Activated CD4-positive, alpha-beta T cell treated with anti-CD3 and anti-CD28 coated beads for 4 hours (primary cell): ENCODE measurements at places on chromosomes 1 and 21.

DNA sequence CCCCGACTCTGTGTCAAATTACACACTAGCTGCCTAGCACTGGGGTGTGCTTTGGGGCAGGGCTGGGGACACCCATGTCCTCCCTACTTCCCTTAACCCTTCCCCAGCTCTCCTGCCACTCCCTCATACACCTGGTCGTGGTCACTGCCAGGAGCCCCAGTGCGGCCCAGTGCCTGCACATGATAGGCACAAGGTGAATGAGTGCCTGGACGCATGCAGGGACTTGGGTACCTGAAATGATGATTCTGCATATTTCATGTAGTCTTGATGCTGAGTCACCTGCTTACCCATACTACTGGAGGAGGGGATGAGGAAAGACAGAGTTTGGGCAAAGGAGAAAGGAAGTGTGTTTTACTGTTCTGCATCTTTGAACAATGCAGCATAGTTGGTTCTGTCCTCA lies 1.5 kb upstream of the VANGL2 start:
- no peak for DNase-seq

- DNase-seq = no peak
These were observed 133.2 kb downstream of the ADSS2 start for GRCh38 chr1:244318512-244318911.

GRCh38 chr1:102732927-102733326 lies 375.4 kb downstream of the COL11A1 start:
- DNase-seq = no peak

GRCh38 chr1:32341971-32342370 lies 5.9 kb upstream of the MARCKSL1 start:
- DNase-seq = no peak

- peak; percentile 34 for DNase-seq
These were observed 70.1 kb upstream of the CASZ1 start for GRCh38 chr1:10866321-10867093.

DNA sequence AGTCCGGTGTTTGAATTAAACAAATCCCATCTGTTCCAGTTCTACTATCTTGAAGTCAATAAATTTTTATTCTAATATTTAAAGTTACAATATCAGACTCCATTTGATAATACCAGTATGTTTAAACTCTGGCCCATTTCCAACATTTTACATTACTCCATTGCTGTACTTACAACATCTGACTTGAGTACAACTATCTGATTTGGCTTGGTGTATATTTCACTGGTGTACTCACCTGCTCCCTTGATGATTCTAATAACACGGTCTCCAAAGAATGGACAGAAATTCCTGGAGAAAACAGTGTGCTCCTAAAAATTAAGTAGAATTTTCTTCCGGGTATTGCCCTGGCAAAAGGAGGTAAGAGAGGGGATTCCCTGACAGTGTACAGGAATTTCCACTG lies 680.5 kb upstream of the ADAMTS5 start:
- no peak for DNase-seq

DNA sequence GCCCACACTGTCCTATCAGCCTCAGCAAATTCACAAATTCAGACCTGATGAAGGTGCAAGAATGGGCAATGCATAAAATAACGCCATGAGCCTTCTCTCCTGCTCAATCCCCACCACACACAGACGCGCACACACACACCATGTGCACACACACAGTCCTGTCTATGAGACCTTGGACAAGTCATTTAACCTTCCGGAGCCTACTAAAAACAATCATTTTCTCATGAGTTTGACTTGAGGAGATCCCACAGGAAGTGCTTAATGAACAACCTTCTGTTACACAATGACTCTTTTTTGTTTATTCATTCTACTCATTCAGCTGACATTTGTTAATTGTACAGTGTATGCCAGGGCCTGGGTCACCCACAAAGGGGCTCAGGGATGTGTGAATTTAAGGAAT lies 125.4 kb downstream of the EDEM3 start:
- DNase-seq = no peak

DNA sequence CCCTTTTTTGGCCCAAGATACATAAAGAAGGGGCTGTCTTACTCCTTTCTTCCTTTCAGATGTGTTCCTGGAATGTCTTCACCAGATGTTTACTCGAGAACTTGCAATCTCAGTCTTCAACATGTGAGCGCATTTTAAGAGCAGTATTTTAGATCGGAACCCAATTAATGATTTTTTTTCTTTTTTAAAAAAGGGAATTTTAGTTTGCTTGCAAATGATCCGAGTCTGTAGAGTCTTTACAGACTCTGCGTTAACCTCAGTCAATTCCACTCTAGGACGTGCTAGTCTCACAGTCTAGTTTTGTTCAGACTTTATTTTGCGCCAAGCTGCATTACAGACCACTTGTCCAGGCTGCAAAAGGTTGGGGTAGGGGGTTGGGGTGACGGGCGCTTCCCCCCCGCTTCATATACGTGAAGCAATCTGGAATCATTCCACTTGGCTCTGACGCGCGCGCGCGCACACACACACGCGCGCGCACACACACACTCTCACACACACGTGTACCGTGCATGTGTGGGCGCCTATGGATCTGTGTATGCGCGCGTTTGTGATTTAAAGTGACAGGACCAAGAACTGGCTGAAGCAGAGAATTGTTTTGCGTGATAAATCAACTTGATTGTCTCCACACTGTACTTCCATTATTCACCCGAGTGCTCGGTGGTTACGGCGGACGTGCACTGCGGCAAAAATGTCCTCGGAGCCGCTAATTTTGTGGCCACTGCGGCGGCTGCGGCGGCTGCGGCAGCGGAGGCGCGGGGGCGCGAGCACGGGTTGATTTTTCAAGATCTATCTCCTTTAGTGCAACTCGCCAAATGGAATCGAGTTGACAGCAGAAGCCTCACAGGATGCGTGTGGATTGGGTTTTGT lies 25.6 kb upstream of the NFIA start:
- no peak for DNase-seq

DNA sequence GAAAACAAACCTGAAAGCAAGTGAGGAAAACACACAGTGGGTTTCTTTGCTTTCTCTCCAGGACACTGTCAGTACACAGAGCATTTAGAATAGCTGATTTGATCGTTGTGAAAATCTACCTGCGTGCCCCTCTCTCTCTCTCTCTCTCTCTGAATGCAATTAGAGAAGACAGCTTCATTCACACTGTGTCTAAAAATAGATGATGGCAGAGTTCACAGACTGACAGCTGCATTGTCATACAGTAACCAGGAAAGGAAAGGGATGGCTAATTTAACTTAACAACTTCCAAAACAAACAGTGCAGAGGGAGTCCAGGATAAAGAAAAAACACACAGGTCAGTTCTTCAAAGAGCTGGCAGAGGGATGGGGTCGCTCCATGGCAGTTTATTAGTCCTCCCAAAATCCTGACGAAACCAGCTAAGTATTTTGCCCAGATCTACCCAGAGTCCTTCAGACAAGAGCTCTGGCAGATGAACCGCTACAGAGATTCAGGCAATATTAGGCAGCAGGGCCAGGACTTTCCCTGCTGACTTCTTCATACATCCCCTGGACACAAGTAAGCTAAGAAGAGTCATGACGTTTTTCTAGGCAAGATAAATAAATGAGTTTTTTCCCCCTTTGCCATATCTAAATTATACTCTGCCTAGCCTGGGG lies 58.9 kb downstream of the WLS start:
- DNase-seq = no peak

DNA sequence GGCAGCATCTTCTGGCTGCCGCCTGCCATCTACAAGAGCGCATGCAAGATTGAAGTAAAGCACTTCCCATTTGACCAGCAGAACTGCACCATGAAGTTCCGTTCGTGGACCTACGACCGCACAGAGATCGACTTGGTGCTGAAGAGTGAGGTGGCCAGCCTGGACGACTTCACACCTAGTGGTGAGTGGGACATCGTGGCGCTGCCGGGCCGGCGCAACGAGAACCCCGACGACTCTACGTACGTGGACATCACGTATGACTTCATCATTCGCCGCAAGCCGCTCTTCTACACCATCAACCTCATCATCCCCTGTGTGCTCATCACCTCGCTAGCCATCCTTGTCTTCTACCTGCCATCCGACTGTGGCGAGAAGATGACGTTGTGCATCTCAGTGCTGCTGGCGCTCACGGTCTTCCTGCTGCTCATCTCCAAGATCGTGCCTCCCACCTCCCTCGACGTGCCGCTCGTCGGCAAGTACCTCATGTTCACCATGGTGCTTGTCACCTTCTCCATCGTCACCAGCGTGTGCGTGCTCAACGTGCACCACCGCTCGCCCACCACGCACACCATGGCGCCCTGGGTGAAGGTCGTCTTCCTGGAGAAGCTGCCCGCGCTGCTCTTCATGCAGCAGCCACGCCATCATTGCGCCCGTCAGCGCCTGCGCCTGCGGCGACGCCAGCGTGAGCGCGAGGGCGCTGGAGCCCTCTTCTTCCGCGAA lies 3.8 kb downstream of the CHRNB2 start:
- no peak for DNase-seq

GRCh38 chr1:117607471-117607870 lies 1.6 kb downstream of the TENT5C start:
- peak; percentile 25 for DNase-seq

DNA sequence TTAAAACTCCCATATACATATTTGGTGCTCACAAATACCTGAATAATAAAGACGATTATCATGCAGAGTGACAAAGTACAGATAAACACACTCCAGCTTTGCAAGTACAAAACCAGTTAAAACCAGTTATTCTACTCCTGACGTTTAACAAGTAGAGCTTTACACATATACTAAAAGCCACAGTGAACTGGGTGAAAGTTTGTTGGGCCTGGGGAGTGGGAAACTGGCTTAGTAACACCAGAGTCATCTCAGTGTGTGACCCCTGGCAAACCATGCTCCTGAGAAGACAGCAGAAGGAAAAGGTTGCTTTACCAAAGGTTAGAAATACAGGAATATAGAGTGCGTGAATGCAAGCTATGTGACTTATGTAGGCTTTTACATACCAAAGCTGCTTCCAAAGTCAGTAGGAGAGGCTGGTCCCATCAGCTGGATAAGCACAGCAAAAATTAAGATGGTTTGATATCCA lies 148.1 kb downstream of the NRIP1 start:
- no peak for DNase-seq

- DNase-seq = no peak
These were observed 5.8 kb upstream of the KANK4 start for GRCh38 chr1:62325081-62325480.

- DNase-seq = no peak
These were observed 17.8 kb downstream of the SLC16A1 start for GRCh38 chr1:112938210-112938609.

DNA sequence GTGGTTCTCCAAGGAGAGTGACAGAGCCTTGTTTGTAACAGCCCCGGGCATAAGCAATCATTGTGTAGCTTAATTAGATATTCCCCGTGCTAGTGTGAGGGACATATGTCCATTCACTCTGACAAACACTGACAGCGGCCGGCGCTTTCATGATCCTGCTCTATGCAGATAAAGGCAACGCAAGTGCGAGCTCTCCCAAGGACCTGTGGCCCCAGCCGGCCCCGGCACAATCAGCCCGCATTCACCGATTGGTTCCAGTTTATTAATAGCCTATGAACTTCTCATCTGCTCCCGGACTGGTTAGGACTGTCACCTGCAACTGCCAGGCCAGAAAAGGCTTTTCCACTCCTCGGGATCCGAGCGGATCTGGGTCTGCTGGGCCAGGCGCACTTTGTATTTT lies 18.0 kb upstream of the OLIG1 start:
- no peak for DNase-seq

- peak; percentile 61 for DNase-seq
These were observed 1.4 kb upstream of the TNFRSF14 start for GRCh38 chr1:2554621-2555387.

- no peak for DNase-seq
These were observed 246.8 kb downstream of the TGFB2 start for GRCh38 chr1:218591966-218592365.

DNA sequence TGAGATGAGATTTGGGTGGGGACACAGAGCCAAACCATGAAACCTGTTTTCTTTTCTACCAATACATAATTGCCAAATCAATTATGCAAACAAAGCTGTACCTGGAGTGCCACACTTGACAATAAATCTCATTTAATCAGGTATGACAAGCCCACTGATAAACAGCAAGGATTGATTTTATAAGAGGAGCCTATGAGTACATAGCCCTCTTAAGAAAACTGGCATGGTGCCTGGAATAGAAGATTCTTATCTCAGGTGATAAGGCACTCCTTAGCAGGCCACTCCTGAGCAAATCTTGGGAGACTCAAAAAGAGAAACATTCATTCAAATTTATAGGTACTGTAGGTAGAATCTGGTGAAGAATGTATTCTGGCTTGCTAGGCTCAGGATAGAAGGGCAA lies 28.6 kb upstream of the PDE4B start:
- no peak for DNase-seq

DNA sequence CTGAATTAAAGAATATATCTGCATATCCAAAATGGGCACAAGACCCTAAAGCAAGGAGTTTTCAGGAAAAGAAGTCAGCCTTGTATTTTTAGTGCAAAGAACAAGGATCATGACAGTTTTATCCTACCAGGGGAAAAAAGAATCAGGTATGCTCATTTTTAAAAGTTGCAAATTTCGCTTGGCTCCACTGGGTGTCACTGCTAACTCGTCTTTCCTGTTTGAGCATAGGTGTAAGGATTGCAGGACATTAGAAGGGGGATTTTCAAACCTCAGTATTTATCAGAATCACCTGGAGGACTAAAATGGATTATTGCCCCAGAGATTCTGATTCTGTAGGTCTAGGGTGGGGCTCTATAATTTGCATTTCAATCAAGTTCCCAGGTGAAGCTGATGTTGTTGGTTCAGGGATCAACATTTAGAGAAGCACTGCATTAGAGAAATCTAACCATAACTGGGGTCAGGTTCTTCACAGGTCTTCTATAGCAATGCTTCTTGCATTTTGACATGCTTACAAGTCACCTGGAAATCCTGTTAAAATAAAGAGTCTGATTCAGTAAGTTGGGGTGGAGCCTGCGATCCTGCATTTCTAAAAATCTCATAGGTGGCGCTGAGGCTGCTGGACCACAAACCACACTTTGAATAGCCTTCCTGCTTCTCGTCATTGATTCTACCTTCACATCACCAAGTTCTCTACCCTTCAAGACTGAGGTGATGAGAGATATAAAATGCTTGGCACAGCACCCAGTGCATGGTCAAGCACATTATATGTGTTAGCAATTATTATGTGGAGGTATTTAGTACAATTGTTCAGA lies 39.6 kb downstream of the NUF2 start:
- no peak for DNase-seq

GRCh38 chr1:68384321-68384813 lies 65.4 kb downstream of the RPE65 start:
- DNase-seq = no peak

GRCh38 chr1:54248966-54249365 lies 49.0 kb downstream of the MRPL37 start:
- no peak for DNase-seq

GRCh38 chr1:12136916-12137610 lies 29.7 kb upstream of the TNFRSF1B start:
- no peak for DNase-seq

DNA sequence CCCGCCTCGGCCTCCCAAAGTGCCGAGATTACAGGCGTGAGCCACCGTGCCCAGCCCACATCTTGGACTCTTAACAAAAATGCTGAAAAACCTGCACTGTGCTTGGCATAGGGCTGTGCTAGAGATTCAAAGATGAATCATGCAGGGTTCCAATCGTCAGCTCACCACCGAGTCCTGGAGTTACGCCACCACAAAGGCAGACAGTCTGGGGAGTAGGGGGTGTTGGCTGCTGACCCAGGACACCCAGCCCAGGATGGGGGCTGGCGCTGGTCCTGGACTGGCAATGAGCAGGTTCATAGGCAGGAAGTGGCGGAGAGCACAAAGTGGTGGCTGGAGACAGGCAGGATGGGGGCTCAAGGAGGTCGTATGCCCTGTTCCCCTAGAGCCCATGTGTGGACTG lies 16.0 kb downstream of the PSRC1 start:
- no peak for DNase-seq

- no peak for DNase-seq
These were observed 11.9 kb downstream of the MTFR1L start for GRCh38 chr1:25831569-25832196.
